ENCODE measurements at places on chromosomes 6 and 20.
A peak's percentile ranks its signal among the peaks of the same experiment; 100 is the strongest.

GRCh38 chr6:141103246-141103645 lies 1029.5 kb upstream of the GJE1 start:
- DNase-seq, result peak; percentile 87

DNA sequence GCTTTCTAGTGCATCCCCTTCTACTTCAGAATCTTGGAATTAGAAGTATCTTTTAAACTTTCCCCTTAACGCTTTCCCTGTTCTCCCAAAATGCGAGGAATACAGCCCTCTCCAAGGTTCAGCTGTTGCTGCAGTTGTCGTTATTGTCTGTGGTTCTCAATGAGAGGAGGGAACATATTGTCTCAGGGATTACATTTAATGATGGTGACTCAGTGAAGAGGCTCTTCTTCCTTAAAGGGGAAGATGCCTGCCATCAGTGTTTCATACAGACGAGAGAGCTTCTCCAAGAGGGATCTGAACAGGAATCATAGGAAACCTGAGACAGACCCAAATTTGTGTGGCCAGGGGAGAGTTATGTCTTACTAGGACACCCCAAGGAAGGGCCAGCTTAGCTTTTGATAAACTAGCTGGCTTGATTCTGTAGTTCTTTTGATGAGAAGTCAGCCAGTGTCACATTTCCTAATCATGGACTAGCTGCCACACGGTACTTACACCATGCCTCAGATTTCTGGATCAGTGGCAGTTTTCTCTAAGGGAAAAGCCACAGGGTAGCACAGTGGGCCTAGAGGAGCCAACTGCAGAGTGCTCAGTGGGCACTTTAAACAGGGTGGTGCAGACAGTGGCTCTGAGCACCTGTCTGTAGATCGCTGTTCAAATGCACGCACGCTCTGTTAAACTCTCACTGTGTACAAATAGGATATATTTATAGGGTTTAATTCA lies 59.7 kb upstream of the TMEM181 start:
- peak; percentile 33 for DNase-seq

- no peak for DNase-seq
Observed at GRCh38 chr6:72636786-72637185, 14.9 kb downstream of the KCNQ5 start.

- no peak for DNase-seq
Observed at GRCh38 chr6:90413867-90414266, 117.2 kb upstream of the BACH2 start.

GRCh38 chr6:123803504-123804013 lies at the start of gene NKAIN2:
TSS of gene NKAIN2 (plus strand) at chr6:123803865.
- DNase-seq, result no peak

- DNase-seq, result no peak
Observed at GRCh38 chr6:26335231-26335630, 29.8 kb upstream of the BTN3A2 start.

GRCh38 chr6:135331002-135331401 lies 149.9 kb downstream of the MYB start:
- DNase-seq, result no peak

DNA sequence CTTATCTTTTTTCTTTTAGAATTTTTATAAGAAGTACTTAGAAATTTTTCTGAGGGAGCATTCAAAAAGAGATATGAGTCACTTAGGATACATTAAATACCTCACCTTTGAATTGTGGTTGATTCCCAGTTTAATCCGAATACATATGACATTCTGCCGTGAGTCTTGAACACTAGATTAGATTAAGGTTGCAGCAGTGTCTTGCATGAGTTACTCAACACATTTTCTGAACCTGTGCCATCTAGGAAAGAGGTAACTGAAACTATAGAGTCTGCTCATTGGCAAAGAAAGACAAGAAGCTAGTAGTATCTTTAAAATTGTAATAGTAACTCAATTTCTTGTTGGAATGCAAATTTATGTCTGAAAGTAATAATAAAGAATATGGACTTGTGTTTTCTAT lies 14.9 kb downstream of the PEX3 start:
- peak; percentile 48 for DNase-seq

DNA sequence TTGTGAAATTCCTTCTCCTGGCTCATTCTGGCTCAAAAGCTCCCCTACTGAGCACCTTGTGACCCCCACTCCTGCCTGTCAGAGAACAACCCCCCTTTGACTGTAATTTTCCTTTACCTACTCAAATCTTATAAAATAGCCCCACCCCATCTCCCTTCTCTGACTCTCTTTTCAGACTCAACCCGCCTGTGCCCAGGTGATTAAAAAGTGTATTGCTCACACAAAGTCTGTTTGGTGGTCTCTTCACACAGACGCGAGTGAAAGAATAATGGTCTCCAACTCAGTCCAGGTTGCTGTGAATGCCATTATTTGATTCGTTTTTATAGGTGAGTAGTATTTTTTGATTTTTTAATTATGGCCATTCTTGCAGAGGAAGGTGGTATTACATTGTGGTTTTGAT lies 414.1 kb upstream of the FKBP1C start:
- no peak for DNase-seq
